ENCODE measurements at places on chromosomes 1 and 21. TPM values are rescaled to one million over a fixed set of nuclear protein-coding genes. Genes with fewer than 3 reads are reported as not detected.

SELENBP1 gene
- total RNA-seq = 6.1 TPM

RNU1-1 gene
- not detected for total RNA-seq

KCND3 gene
- total RNA-seq = not detected

GRHL3 gene
- total RNA-seq = 0.92 TPM

MTARC1 gene
- total RNA-seq = 8.0 TPM

RIMS3 gene
- 1.7 TPM for total RNA-seq

GLIS1 gene
- total RNA-seq = not detected

SEMA6C gene
- 1.9 TPM for total RNA-seq

S100B gene
- total RNA-seq = not detected

VSIG8 gene
- not detected for total RNA-seq

DYRK3 gene
- total RNA-seq = 9.6 TPM

BRINP2 gene
- 0.54 TPM for total RNA-seq

LAMB3 gene
- 22.5 TPM for total RNA-seq

NR1I3 gene
- 0.26 TPM for total RNA-seq

NPL gene
- 0.75 TPM for total RNA-seq

HSPA6 gene
- 1.6 TPM for total RNA-seq

CRYAA gene
- total RNA-seq = not detected

PLA2G2C gene
- total RNA-seq = not detected

ACTN2 gene
- not detected for total RNA-seq

LRRC8B gene
- 4.7 TPM for total RNA-seq

ACAP3 gene
- 12.0 TPM for total RNA-seq

GPR25 gene
- not detected for total RNA-seq

LCE1D gene
- not detected for total RNA-seq

CCDC17 gene
- total RNA-seq = 0.23 TPM

MIS18A gene
- total RNA-seq = 14.8 TPM

OLIG2 gene
- total RNA-seq = not detected

MATN1 gene
- total RNA-seq = not detected

TMCC2 gene
- total RNA-seq = 1.6 TPM

SELP gene
- total RNA-seq = not detected

ST6GALNAC3 gene
- 0.52 TPM for total RNA-seq

PRR9 gene
- not detected for total RNA-seq

NMNAT2 gene
- 0.47 TPM for total RNA-seq

GOLT1A gene
- total RNA-seq = 4.2 TPM

FCRL1 gene
- not detected for total RNA-seq

WNT4 gene
- 0.31 TPM for total RNA-seq

CR1L gene
- total RNA-seq = not detected

CRYZ gene
- total RNA-seq = 85.5 TPM

ATP1A2 gene
- 0.07 TPM for total RNA-seq

PSMG1 gene
- total RNA-seq = 95.0 TPM

UBASH3A gene
- 0.13 TPM for total RNA-seq

SPRR2G gene
- not detected for total RNA-seq

RXFP4 gene
- not detected for total RNA-seq

GSTM5 gene
- total RNA-seq = not detected

CD101 gene
- total RNA-seq = 0.19 TPM

CLDN17 gene
- total RNA-seq = not detected

SDC3 gene
- 8.2 TPM for total RNA-seq

LCE3D gene
- 2.4 TPM for total RNA-seq

MRPS6 gene
- 37.4 TPM for total RNA-seq

ALPL gene
- total RNA-seq = 0.24 TPM

OSCP1 gene
- 7.0 TPM for total RNA-seq

LACTBL1 gene
- not detected for total RNA-seq

WNT2B gene
- 0.39 TPM for total RNA-seq

FCGR3A gene
- not detected for total RNA-seq

GPATCH2 gene
- total RNA-seq = 8.8 TPM

C4BPB gene
- total RNA-seq = 2.2 TPM

SPRR5 gene
- not detected for total RNA-seq

NBPF19 gene
- total RNA-seq = 5.4 TPM
